Activated CD8-positive, alpha-beta T cell treated with anti-CD3 and anti-CD28 coated beads for 36 hours (primary cell): ENCODE measurements at places on chromosomes 5 and 9.

DNA sequence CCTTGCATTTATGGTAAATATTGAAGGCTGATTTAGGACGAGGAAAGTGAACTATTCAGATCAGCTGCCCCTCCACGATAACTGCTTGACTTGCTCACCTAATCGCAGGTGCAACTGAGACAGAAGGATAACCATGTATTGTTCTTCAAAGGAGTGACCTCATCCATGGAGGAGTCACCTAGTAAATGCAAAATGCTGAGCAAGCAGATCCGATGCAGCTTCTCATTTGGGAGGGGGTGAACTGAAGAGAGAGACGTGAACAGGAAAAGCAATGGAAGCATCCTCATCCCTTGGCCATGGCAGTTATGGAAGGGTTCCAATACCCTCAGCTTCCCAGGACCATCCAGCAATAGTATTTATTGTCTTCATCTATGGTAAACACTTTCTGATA lies 47.5 kb downstream of the RASGRF2 start:
- peak; percentile 57 for DNase-seq

DNA sequence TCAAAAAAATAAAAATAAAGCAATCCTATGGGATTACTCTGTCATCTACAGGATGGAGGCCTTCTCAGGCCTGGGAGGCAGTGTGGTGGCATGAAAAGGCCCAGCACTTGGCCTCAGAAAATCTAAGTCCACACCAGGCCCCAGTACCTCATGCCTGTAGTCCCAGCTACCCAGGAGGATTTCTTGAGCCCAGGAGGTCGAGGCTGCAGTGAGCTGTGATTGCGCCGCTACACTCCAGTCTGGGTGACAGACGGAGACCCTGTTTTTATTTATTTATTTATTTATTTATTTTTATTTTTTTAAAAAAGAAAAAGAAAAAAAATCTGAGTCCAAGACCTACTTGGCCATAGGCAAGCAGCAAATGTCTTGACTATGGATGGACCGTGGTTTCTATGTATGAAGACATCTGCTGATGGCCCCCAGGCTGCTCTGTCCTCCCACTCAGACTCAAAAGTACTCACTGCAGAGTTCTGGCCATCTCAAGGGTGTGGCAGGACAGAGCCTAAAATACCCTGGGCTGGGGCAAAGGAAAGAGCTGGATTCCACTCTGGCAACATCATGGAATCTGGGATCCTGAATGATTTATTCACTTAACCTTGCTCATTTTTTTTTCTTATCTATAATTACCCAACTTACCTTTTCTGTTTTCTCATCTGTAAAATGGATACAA lies 55.0 kb downstream of the ARHGEF37 start:
- no peak for DNase-seq

DNA sequence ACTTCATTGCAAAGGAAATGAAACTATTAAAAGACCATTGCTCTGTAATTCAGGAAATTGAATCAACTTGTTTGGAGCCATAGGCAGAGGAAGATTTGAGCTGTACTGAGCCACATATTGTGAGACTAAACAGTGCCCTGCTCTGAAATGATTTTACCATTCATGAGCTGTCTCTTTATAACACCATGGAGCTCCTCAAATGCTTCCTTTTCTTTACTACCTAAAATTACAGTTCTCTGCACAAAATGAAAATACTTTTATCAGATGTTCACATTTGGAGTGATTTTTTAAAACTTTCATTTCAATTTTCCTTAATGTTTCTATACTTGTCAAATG lies 97.9 kb downstream of the NLN start:
- no peak for DNase-seq

GRCh38 chr9:100575765-100576386 lies 2.0 kb upstream of the CAVIN4 start:
- no peak for DNase-seq

GRCh38 chr5:157520911-157521703 lies 54.5 kb downstream of the ADAM19 start:
- DNase-seq: no peak

- peak; percentile 39 for DNase-seq
These were observed 18.0 kb upstream of the JADE2 start for GRCh38 chr5:134507452-134507851.

DNA sequence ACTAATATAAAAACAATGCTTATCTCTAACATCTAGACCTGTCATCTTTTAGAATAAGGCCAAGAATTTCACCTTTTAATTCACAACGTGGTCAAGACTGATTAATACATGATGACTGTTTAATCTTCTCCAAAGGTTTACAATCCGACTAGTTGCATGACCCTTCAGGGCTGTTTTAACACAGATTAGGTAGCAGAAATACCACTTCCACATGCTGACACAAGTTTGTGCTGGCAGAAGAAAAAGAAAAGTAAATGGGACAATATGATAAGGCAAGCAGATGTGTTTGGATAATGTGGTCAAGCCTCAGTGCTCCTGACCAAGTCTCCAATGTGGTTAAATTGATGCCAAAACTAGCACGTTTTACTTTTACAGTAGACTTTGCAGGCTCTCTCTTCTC lies 31.1 kb downstream of the SEMA6A start:
- no peak for DNase-seq

DNA sequence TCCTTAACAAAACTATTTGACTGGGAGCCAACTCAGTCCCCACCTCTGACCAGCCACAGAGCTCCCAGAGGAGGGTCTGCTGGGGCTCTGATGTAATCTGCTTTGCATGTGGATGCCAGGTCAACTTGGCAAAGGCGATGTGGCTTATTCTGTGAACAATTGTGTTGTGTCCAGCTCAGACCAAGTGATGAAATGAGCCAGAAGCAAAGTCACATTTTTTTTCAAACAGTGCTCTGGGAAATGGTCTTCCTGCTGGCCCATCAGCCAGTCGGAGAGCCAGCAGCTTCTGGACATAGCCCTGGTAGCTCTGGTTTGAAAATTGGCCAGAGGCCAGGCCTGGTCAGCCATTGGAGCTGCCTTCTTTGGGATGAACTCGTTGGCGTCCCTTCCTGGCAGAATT lies 86.5 kb downstream of the ANGPTL2 start:
- DNase-seq: no peak

- DNase-seq: no peak
These were observed 199.1 kb downstream of the MTRR start for GRCh38 chr5:8068078-8068477.

GRCh38 chr5:114658194-114658593 lies 296.3 kb downstream of the KCNN2 start:
- DNase-seq: no peak

DNA sequence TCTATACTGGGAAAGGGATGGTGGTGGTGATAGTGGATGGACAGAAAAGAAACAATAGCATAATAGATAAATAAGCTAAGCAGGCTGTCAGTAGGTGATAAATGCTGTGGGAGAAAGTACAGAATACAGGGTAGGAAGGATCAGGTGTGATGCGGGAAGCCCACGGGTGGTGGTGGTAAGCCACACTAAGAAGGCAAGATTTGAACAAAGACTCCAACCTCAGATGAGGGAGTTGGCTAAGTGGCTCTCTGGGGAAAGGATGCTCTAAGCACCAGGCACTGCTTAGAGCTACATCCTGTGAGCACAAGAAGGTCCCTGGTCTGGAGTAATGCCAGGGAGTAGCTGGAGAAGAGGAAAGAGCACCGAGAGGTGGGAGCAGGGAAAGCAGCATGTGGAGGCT lies 151.6 kb upstream of the KLF9 start:
- peak; percentile 44 for DNase-seq

GRCh38 chr5:14420101-14420811 lies 161.3 kb upstream of the OTULINL start:
- DNase-seq: no peak

DNA sequence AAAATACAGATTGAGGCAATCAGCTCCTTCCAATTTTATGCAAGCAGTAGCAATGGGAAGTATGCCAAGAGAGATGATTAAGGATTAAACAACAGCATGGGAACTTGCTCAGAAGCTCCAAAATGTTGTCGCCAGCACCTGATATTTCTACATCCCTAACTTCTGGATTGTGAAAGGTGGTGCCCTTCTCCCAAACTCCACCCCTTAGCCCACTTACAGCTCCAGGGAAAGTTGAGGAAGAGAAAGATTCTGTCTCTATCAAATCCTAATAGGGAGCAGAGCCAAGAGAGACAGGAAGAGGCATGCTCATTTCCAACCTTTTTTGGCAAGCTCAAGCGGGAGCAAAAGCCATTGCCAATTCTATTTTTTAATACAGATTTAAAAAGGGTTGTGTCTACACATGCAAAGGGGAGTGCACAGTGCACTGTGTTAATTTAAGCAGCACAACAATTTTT lies 92.4 kb upstream of the NR3C1 start:
- DNase-seq: no peak

DNA sequence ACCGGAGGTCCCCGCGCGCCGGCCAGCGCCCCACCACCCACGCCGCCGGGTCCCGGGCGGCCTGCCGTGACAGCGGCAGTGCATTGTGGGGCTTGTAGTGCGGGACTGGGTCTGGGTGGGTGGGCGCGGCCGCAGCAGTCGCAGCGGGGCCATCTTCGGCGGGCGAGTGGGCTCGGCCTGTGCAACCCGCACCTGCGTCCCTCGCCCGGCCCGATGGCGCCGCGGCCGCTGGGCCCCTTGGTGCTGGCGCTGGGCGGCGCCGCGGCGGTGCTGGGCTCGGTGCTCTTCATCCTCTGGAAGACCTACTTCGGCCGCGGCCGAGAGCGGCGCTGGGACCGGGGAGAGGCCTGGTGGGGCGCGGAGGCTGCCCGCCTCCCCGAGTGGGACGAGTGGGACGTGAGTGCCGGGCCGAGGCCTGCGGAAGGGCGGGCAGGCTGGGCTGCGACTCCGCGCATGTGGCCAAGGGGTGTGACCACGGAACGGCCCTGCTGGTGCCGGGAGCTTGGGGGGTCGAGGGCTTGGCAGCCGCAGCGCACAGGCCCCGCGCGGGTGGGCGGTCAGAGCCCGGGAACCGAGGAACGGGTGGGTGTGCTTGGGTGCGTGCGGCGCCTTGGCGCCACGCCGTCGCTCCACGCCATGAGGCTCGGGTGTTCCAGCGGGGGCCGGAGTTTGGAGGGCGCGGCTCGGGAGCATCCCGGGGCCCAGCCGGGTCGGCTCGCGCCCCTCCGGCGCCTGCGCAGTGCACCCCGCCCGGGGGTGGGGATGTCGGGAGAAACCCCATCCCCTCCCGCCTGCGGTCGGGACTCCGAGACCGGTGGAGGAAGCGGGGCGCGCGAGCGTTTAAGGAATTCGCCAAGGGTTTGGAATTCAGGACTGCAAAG lies at the start of gene ARL10:
Gene ARL10 (plus strand): TSS at position 137 of the 881 bp plus-strand sequence. CDS start 77 bp downstream, at position 214.
- peak; percentile 69 for DNase-seq

GRCh38 chr9:105414947-105415661 lies 32.7 kb upstream of the FSD1L start:
- peak; percentile 73 for DNase-seq

DNA sequence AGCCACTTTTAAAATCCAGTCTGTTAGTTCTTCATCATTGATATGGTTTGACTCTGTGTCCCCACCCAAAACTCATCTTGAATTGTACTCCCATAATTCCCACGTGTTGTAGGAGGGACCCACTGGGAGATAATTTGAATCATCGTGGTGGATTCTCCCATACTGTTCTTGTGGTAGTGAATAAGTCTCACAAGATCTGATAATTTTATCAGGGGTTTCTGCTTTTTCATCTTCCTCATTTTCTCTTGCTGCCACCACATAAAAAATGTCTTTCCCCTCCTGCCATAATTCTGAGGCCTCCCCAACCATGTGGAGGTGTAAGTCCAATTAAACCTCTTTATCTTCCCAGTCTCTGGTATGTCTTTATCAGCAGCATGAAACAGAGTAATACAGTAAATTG lies 26.9 kb upstream of the SH3TC2 start:
- DNase-seq: no peak

DNA sequence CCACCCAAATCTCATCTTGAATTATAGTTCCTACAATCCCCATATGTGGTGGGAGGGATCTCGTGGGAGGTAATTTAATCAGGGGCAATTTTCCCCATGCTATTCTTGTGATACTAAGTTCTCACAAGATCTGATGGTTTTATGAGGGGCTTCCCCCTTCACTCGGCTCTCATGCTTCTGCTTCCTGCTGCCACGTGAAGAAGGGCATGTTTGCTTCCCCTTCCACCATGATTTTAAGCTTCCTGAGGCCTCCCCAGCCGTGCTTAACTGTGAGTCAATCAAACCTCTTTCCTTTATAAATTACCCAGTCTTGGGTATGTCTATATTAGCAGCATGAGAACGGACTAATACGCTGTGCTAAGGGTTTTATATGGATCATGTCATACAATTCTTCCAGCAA lies 72.3 kb downstream of the TLE4 start:
- DNase-seq: no peak

- no peak for DNase-seq
These were observed 163.9 kb downstream of the ARHGEF28 start for GRCh38 chr5:73789851-73790281.

DNA sequence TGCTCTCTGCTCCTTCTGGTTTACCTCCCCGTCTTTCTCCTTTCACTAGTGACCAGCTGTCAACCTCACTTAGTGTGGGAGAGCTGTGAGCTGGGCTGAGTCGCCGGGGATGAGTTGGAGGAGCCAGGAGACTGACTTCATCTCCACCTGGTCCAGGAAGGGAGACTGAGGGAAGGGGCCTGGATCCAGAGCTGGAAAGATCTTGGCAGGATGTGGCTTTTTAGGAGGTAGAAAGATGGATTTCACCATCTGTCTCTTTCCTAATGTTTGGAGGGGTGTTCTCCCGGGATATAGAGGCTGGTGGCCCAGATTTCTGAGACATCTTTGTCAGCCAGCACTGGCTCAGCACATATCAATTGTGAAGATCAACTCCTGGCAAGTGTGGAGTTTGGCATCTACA lies 37.1 kb upstream of the TNC start:
- no peak for DNase-seq

DNA sequence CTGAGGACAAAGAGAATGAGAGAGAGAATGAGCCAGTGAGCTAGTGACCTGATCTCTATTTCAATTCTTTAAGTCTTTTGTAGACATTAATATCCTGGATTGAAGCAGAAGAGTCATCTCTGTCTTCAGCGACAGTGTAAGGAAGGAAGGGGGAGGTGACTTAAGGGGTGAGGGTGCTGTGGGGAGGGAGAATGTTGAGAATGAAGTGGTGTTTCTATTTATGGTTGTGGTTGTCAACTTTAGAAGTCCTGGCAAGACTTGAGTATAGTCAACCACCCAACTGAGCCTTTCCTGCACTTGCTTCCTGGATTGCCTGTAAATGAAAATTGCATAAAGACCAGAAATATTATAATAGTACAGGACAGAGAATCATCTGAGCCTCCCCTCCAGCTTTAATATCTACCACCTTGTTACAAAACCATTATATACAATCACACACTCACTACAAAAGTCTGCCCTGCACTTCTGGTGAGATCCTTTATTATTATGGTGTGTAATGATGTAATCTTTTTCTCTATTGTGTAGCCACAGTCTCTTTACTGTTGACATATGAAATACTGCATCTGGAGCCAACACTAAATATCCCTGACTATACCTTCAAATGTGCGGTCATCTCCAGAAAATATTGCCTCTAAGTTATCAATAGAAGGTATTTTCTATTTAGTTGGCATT lies 91.7 kb downstream of the NTRK2 start:
- no peak for DNase-seq
